Stimulated activated CD4-positive, alpha-beta T cell treated with anti-CD3 and anti-CD28 coated beads, Interleukin-15, amount 100 ng/mL, for 24 hours (primary cell): ENCODE measurements at places on chromosomes 1 and 21.

- peak; percentile 70 for DNase-seq
Measured at GRCh38 chr1:171486048-171486519, 754 bp downstream of the PRRC2C start.

- no peak for DNase-seq
Measured at GRCh38 chr1:246267896-246268295, 239.2 kb downstream of the SMYD3 start.

GRCh38 chr1:235047331-235047871, 81.2 kb downstream of the TOMM20 start:
- no peak for DNase-seq

- no peak for DNase-seq
Measured at GRCh38 chr1:32991386-32991785, 26.8 kb upstream of the RNF19B start.

GRCh38 chr1:21292984-21293536, 2.8 kb upstream of the ECE1 start:
- peak; percentile 77 for DNase-seq

- no peak for DNase-seq
Measured at GRCh38 chr1:79561521-79561978, 555.0 kb upstream of the ADGRL4 start.

GRCh38 chr1:244165701-244166100, 114.6 kb downstream of the ZBTB18 start:
- no peak for DNase-seq

- no peak for DNase-seq
Measured at GRCh38 chr1:6329851-6330250, 63.7 kb downstream of the ACOT7 start.

- DNase-seq: no peak
Measured at GRCh38 chr1:151939779-151940178, 30.5 kb upstream of the THEM4 start.

DNA sequence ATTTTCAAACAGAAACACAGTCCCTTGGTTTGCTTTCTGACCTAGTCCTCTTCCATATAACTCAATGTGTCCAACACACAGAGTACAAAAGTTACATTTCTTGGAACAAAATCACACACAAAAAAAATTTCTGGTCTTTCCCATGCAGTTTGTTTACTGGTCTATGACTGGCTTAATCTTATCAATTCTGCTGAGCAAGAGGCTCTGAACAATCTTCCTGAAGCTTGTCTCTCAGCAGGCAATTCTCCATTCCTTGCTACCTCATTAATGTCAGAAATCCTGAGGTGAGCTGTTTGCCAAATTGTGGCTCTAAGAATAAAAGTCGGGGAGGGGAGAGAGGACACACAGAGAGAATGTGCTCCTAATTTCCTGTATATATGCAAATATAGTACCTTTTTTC, 423.6 kb downstream of the HLX start:
- no peak for DNase-seq

DNA sequence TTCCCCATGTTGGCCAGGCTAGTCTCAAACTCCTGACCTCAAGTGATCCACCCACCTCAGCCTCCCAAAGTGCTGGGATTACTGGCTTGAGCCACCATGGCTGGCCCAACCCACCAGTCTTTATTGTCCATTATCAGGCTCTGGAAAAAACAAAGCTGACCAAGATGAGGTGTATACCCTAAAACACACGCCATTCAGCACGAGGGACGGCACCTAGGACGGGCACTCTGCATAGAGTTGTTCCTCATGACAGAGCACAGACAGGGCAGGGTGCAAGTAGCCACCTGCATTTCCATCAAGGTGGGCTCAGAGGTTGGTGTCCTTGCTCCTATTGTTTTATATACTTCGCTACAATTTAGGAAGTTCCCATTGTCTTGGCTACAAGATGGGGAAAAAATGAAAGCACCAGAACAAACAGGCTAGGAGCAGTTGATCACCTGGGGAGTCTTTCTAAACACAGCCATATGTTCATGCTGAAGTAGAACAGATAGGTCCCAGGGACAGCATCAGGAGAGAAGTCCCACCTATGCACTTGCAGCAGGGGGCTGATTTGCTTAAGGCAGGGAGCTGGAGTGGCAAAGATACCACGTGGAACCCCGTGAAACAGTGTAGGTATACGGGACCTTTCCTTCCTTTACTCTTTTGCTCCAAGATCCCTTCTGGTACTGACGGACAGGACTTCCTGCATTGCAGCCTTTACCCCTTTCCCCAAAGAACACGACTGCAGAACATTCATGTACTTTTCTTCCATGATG, 4.5 kb downstream of the KRTCAP2 start:
- DNase-seq: no peak

DNA sequence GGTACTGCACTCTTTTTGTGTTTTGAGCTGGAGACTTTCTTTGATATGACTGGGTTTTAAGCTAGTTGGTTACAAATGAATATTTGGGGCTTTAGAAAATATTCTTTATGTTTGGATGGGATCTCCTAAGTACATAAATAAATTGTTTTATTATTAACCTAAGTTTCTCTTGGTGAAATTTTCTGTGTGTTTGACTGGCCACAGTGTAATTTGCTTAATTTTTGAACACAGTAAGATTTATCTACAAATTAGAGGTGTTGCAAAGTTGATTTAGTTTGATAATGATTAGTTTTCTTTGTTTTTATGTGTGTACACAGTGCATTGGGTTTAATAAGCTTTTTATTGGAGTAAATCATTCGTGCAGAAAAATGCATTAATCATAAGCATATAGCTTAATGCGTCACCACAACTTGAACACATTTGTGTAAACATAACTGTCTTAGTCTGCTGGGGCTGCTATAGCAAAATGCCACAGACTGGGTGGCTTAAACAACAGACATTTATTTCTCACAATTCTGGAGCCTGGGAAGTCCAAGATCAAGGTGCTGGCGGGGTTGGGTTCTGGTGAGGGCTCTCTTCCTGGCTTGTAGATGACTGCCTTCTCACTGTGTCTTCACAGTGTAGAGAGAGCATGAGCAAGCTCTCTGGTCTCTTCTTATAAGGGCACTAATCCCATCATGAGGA, 17.4 kb upstream of the SLC6A9 start:
- no peak for DNase-seq

DNA sequence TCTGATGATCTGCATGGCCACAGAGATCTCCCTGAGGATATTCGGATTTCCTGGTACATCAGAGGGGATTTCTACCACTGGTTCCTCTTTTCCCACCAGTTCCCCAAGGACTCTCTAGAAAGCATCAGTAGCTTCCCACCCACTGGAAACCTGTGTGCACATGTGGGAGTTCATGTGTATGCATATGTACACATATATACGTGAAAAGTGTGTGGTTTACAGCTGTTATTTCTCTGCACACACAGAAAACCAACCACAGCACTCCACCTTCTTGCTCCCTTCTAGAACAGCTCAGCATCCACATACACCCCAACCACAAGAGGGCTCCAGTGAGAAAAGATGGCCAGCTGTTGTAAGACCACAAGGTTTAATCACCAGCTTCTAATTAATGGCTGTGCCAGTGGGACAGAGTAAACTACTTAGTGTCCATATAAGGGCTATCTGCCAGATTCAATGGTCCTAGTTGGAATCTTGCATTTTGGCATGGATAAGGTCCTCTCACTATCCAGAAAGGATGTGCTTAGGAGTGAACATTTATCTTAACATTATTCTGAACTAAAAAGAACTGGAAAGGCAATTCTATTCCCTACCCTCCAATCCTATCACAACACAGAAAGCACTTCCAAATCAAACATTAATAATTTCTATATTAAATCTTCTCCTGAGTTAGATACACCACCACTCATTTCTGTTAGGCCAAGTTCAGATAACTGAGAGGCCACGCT, 24.1 kb downstream of the GPR3 start:
- DNase-seq: peak; percentile 67

GRCh38 chr1:167673265-167673664, 43.2 kb downstream of the RCSD1 start:
- no peak for DNase-seq

DNA sequence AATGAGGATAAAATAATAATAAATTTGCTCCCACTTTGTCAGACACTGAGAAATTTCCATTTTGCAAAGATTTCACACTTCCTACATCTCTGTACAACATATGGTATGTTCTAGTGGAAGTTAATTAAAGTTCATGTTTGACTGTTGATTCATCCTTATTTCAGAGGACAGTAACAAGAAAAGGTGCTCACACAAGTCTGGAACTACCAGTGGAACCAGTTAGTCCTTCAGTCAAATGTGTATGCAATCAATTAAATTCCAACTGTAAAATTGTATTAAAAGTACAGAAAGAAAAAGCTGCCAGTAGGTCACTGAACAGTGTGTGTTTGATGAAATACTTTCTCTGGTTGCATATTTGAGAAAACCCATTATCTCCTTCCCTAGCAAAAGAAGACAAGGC, 496.0 kb upstream of the PKN2 start:
- no peak for DNase-seq

GRCh38 chr1:34816778-34817177, 24.0 kb downstream of the GJA4 start:
- no peak for DNase-seq

DNA sequence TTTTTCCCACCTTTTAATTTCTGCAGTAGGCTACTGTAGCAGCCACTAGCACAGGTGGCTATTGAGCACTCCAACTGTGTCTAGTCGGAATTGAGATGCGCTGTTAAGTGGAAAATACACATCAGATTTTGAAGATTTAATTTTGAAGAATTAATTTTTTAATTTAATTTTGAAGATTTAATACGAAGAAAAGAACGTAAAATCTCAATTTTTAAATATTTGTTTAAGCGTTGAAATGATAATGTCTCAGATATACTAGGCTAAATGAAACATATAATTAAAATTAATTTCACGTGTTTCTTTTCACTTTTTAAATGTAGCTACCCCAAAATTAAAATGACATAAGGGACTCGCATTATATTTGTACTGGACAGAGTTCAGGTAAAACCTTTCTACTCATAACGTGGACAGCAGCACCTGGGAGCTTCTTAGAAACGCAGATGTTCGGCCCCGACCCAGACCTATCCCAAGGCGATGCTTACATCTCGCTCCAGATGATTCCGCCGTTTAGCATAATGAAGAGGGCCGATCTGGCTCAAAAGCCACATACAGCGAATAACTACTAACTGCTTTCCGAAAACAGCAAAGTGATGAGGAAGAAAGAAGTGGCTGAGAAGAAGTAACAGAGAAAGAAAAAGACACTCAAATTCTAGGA, 717 bp downstream of the CRYZL1 start:
- DNase-seq: peak; percentile 10

DNA sequence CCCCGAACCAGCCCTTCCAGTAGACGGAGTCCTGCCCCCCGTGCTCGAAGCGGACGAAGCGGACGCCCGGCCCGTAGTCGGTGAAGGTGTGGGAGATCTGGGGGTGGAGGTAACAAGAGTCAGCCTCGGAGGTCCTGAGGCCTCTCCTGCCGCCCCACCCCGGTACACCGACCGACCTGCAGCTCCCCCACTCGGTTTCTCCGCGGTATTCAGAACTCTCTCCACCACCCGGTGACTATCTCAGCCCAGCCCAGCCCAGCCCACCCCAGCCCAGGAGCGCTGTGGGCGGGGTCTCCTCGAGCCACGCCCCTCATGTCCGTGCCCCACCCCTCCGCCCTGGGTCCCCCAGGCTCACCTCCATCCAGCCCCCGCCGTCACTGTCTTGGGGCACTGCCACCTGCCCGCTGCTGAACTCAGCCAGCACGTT, 5.5 kb downstream of the FBXO2 start:
- DNase-seq: peak; percentile 62

- no peak for DNase-seq
Measured at GRCh38 chr1:48205522-48205921, 17.0 kb upstream of the SLC5A9 start.

DNA sequence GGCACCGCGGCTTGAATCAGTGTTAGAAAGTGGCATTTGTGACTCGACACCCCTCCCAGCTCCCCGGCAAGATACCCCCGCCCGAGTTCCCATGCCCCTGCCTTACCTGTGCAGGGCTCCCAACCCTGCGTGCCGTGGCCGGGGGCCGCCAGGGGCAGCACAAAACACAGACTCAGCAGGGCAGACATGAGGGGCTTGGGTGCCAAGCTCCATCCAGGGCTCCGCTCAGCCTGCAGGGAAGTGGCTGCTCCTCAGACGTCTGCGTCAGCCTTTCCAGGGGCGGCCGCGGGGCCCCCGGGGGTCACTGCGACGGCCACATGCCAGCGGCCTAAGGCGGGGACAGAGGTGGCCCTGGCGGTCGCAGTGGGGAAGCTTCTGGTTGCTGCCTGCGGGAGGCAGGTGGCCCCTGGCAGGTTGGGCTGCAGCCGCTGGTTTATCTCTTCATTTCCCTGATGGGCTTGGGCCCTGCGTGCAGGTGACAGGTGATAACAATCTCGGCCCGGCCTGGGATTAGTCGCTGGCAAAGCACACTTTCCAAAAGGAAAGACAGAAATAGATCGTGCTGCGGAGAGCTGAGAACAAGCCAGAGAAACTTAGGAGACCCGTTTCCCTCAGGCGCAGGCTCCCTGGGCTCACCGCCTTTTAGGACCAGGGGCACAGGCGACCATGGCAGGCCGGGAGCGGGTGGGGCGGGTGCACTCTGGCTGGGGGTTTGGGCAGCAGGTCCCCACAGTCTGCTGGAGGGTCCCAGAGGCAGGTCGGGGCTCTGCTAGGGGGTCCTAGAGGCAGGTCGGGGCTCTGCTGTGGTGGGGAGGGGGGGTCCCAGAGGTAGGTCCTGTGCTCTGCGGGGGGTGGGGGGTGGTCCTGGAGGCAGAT, at the start of gene TSPEAR:
Gene TSPEAR, minus strand, starts transcription at position 246 of the 876 bp plus-strand sequence. Its CDS starts 58 bp downstream, at position 188.
- no peak for DNase-seq

GRCh38 chr1:153510984-153511410, 24.8 kb downstream of the S100A6 start:
- DNase-seq: peak; percentile 88

DNA sequence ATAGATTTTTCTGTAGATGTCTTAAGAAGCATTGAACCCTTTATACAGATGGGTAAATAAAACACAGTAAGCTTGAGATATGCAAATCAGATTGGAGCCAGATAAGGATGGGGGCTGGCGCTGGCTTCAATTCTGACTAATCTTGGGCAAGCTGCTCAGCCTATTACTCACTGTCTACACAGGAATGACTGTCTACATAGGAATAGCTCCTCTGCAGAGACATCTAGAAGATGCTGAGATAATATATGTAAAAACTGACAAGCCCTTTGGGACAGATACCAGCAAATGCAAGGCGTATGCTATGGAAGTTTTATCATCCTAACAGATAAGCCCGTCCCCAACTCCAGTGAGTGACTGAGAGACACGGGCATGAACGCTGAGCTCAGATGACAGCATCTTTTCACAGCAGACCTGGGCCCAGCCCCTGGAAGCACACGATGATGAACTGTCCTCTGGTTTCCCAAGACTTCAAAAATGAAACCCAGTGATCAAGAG, 1.7 kb downstream of the CLDN14 start:
- peak; percentile 48 for DNase-seq

DNA sequence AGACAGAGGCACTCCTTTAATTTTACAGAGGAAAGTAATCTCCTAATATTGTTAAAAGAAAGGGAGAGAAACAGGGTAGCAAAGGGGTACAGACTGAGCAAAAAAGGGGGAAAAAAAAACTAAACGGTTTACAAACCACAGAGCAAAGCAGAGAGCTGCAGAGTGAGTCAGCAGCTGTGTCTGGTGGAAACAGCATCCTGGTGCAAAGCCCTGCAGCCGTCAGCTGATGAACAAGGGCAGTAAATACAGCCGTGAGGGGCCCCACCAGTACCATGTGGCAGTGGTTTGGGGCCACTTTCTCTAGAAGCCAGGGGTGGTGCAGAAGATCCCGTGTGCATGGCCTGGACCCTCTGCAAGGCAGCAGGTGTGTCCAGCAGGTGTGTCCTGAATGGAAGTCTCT, 111.3 kb downstream of the ERG start:
- no peak for DNase-seq
